ENCODE measurements at places on chromosomes 11 and 22. TPM values are rescaled to one million over a fixed set of nuclear protein-coding genes. Genes with fewer than 3 reads are reported as not detected.

DNA sequence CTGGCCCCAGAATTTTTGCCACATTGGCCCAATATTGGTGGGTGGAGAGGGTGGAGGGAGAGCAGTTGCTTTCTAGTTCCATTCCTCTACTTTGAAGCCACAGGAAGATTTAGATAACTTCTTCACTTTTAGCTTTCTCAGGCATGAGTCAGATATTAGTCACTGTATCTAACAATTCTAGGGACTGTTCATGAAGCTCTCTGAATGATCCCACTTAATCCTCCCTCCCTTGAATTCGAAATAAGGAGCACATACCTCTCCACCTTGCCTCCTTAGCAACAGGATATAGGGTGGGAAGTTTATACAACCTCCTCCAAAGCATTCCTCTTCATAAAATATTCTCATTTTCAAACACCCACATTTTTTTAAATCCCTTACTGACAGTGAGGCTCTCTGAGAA, 13.5 kb downstream of the FSHB start:
- no peak for DNase-seq
- H3K36me3 ChIP-seq, result no peaks in the 10 kb centered on the region
- H3K27ac ChIP-seq, result no peak overlapping the region
- no peak overlapping the region for H3K4me3 ChIP-seq
- peaks cover 26% of the 10 kb centered on the region for H3K4me1 ChIP-seq

DNA sequence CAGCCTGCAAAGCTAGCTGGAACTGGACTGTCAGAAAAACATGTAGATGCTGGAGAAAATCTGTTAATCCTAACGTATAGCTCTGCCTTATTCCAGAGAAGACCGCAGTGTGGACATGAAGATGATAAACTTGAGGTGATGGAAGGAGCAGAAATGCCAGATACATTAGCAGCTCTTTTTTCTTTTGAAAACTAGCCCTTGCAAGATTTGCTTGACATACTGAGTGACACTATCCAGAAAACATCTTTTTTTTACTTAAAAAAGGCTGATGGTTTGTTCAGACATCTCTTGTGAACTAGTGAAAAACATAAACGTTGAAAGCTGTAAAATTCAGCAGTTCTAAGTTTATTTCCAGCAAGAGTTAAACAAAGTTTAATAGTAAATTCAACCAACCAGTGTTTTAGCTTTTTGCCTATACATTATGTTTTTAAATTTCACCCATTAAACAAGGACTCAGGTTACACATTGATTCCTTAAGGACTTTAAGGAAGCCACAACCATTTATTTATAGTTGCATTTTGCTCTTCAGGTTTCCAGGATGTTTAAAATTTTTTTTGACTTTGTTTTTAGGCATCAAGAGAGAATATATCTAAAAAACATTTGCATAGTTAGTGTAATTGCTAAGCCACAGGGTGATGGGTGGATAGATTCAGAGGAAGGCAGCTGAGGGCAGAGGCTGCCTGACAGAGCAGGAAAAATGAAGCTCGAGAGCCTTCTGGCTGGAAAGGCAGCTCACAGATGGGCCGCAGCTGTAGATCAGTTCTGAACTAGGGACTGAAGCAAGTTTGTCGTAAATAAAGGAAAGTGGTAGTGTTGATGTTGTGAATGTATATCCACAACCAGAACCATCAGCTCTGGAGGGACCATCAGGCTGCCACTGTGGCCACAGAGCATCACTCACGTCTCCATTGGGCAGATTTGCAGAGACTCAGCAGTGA, 9.5 kb downstream of the SNAP29 start:
- no peak overlapping the region for H3K27ac ChIP-seq
- DNase-seq, result no peak
- no peaks in the 10 kb centered on the region for H3K27me3 ChIP-seq
- no peak overlapping the region for H3K4me3 ChIP-seq
- peaks cover 6% of the 10 kb centered on the region for H3K36me3 ChIP-seq

The SLC15A3 gene
- 0.54 TPM for total RNA-seq

GRCh38 chr11:14554959-14555358, 34.8 kb upstream of the PSMA1 start:
- peaks cover 4% of the 10 kb centered on the region for H3K4me1 ChIP-seq
- H3K27ac ChIP-seq, result no peak overlapping the region
- H3K36me3 ChIP-seq, result no peaks in the 10 kb centered on the region
- peaks cover 11% of the 10 kb centered on the region for H3K27me3 ChIP-seq
- DNase-seq, result no peak

- H3K27ac ChIP-seq, result peak overlapping the region; percentile 74
- peaks cover 40% of the 10 kb centered on the region for H3K4me1 ChIP-seq
- no peaks in the 10 kb centered on the region for H3K27me3 ChIP-seq
- H3K36me3 ChIP-seq, result peaks cover 23% of the 10 kb centered on the region
- no peak overlapping the region for H3K4me3 ChIP-seq
- DNase-seq, result no peak
These were observed 60.9 kb downstream of the PDHX start for GRCh38 chr11:34977089-34977912.

DNA sequence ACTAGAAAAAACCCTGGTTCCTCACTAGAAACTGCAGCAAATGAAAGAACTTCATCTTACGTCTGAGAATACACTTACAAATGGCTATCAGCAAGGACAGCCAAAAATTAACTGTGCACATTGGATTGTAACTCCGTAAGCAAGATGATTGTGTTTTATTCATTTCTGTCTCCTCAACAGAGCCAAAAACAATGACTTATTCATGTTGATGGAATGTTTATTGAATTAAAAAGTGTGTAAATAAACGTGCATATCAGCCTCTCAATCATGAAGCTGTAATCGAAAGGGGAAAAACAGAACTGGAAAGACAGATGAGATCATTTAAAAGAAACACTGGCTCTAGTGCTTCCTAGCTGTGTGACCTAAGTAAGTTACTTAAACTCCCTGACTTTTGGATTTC, 307.5 kb upstream of the ZC3H12C start:
- no peaks in the 10 kb centered on the region for H3K36me3 ChIP-seq
- H3K27ac ChIP-seq, result no peak overlapping the region
- DNase-seq, result no peak
- H3K27me3 ChIP-seq, result peaks cover 3% of the 10 kb centered on the region
- no peak overlapping the region for H3K4me3 ChIP-seq
- peaks cover 23% of the 10 kb centered on the region for H3K4me1 ChIP-seq

DNA sequence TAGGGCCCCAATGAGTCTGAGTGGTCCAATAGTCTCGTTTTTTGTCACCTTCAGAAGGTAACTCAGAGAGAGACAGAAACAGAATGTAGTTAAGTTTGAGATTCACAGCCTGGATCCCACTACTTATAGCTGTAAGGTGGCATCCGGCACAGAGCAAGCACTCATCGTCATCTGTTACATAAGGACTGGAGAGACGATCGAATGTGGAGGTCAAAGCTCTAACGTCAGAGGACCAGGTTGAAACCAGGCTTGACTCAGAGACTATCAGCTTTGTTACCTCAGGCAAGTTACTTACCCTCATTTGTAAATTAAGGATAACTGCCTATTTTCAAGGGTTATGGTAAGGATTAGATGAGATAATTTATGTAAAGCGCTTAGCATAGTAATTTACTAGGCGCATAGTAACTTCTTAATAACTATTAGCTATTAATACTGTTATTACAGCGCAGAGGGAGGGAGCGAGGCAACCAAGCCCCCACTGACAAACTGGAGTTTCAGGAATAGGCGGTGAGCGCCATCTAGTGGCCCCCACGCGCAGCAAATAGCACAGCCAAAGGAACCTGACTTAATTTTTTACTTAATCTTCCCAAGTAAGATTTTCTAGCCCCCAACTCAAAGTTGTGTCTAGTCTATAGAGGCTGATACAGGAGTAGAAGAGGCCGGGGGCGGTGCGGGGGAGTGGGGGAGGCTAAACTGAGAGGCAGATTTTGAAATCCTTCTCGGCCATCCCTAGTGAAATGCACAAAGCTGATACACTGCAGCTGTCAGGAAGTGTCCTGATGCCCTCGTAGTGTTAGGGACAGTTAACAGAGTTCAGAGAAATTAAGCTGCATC, 29.0 kb upstream of the API5 start:
- H3K27ac ChIP-seq, result no peak overlapping the region
- peaks cover 21% of the 10 kb centered on the region for H3K27me3 ChIP-seq
- no peak overlapping the region for H3K4me3 ChIP-seq
- no peaks in the 10 kb centered on the region for H3K36me3 ChIP-seq

DNA sequence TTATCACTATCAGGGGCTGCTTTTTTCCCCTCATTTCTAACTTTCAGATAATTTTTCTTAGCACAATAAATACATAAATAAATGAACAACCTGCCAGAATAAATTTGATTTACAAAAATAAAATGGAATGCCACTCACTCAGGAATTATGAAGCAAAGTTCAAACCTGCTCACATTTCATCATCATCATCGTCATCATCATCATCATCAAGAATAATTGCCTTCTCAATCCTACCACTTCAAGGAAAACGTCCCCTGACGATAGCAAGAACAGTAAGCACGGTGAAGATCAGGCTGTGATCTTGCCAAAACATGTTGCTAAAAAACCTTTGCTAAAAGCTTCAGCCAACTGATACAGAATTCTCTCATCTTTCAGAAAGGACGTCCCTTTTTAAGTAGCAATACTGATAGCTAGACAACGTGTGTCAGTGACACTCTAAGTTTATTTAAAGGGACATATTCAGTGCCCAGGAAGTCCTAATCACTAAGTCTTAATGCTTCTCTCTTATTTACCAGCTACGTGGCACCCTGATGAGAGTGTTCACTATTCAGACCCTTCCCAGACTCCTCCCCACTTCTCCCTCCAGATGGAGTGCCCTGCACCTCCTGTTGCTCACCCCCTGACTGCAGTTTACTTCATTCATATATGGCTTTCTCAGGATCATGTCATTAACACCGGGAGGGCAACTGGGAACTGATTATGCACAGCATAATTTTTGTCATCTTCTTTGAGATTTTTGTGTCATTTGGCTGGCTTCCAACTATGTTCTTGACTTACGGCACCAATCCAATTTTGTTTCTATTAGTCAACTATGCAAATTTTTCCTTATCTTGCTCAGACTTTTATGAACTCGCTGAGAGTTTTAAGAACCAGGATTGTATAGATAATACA, 200.1 kb upstream of the GUCY1A2 start:
- H3K27ac ChIP-seq, result no peak overlapping the region
- DNase-seq, result no peak
- H3K4me3 ChIP-seq, result no peak overlapping the region
- no peaks in the 10 kb centered on the region for H3K27me3 ChIP-seq
- no peaks in the 10 kb centered on the region for H3K36me3 ChIP-seq

DNA sequence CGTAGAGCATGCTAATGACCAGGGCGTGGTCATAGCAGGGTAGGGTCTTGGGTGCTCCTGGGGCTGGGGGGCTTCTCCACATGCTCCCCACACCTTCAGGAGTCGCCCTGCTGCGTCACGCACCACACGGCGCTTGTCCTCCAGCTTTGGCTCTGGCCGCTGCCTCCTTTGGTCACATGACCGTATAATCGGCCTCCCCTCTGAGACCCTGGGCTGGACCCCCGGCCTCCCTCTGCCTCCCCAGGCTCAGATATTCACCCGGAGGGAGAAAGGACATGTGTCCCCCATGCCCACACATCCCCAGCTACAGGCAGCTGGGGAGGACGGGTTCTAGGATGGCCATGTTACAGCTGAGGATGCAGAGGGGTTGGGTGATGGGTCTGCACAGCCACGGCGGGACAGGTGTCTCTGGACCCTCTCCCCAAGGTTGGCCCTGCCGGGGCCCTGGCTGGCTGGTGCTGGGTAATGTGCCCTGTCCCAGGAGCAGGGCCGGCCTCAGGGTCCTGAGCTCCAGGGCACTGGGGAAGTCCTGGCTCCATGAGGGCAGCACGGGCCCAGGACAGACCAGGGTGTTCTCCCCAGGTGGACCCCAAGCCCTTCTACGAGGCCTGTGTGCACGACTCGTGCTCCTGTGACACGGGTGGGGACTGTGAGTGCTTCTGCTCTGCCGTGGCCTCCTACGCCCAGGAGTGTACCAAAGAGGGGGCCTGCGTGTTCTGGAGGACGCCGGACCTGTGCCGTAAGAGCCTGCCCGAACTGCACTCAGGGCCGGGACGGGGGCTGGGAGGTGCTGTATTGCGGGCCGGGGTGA, 14.5 kb downstream of the MUC2 start:
- H3K4me1 ChIP-seq, result no peaks in the 10 kb centered on the region
- H3K4me3 ChIP-seq, result no peak overlapping the region
- H3K36me3 ChIP-seq, result no peaks in the 10 kb centered on the region
- no peaks in the 10 kb centered on the region for H3K27me3 ChIP-seq
- DNase-seq, result peak; percentile 89
- H3K27ac ChIP-seq, result no peak overlapping the region

GRCh38 chr22:44271732-44272400, 40.9 kb downstream of the SHISAL1 start:
- H3K27ac ChIP-seq, result no peak overlapping the region
- DNase-seq, result peak; percentile 33
- H3K36me3 ChIP-seq, result peaks cover 7% of the 10 kb centered on the region

GRCh38 chr11:128424851-128425285, 162.5 kb downstream of the ETS1 start:
- H3K4me3 ChIP-seq, result no peak overlapping the region
- H3K27ac ChIP-seq, result peak overlapping the region; percentile 54
- no peak for DNase-seq
- H3K4me1 ChIP-seq, result peaks cover 41% of the 10 kb centered on the region

The BDNF gene
- total RNA-seq, result 4.4 TPM

- H3K4me1 ChIP-seq, result peaks cover 3% of the 10 kb centered on the region
- no peak overlapping the region for H3K4me3 ChIP-seq
- H3K36me3 ChIP-seq, result peaks cover 2% of the 10 kb centered on the region
- H3K27ac ChIP-seq, result no peak overlapping the region
- no peak for DNase-seq
These were observed 44.8 kb downstream of the SMIM38 start for GRCh38 chr11:69200331-69201065.

- DNase-seq, result no peak
- H3K4me1 ChIP-seq, result peaks cover 3% of the 10 kb centered on the region
- H3K27ac ChIP-seq, result no peak overlapping the region
These were observed 90.6 kb downstream of the TMEM135 start for GRCh38 chr11:87128372-87128771.

- H3K36me3 ChIP-seq, result no peaks in the 10 kb centered on the region
- no peak overlapping the region for H3K4me3 ChIP-seq
- peak; percentile 18 for DNase-seq
- H3K27me3 ChIP-seq, result peaks cover 4% of the 10 kb centered on the region
- H3K4me1 ChIP-seq, result no peaks in the 10 kb centered on the region
- no peak overlapping the region for H3K27ac ChIP-seq
These were observed 16.5 kb downstream of the RHBDD3 start for GRCh38 chr22:29251265-29251664.

DNA sequence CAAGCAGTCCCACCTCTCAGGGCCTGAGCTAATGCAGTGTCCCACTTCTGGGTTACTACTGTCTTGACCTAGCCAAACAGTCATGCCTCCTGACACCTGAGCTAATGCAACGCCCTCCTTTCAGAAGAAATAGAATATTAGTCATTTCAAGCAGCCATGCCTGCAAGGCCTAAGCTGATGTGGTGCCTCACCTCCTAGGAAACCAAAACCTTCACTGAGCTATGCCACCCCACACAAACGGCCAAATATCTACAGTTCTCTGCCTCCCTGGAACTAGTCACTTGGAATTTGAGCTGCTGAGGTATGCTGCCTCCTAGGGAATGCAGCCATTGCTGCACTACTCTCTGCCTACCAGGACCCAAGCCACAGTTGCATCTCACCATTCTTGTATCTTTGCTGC, 8.3 kb upstream of the MS4A6E start:
- no peak overlapping the region for H3K27ac ChIP-seq
- H3K4me3 ChIP-seq, result no peak overlapping the region
- peaks cover 2% of the 10 kb centered on the region for H3K36me3 ChIP-seq
- H3K4me1 ChIP-seq, result no peaks in the 10 kb centered on the region

Measured in chondrocyte (in vitro differentiated cells).